NCI-H2081 (cell line): ENCODE measurements at places on chromosomes 5 and 9.

DNA sequence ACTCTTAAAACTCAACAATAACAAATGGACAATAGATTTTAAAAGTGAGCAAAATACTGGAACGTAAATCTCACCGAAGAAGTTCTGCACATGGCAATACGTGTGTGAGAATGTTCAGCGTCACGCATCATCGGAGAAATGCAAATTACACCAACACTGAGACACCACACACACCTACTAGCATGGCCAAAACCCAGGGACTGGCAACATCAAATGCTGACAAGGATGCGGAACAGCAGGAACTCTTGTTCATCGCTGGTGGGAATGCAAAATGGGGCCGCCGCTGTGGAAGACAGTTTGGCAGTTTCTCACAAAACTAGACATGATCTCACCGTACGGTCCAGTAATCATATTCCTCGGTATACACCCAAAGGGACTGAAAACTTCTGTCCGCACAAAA is 21.6 kb upstream of the CLPTM1L start:
- no peak for DNase-seq

DNA sequence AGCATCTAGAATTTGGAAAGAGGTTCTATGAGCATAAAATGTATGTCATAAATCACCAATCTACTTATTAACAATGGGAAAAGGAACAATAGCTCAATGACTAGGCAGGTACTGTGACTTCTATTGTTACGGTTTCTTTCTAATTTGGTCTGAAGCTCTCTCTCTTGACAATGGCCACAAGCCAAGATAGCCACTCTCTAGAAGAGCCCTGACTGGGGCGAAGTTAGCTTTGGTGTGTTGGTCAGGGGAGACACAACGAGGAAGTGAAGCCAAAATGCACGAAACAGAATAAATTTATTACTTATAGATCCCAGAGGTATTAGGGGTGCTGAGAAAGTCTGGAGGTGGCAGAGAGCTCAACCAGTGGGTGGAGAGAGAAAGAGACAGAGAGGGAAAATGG is 9.4 kb upstream of the RAD23B start:
- no peak for DNase-seq

DNA sequence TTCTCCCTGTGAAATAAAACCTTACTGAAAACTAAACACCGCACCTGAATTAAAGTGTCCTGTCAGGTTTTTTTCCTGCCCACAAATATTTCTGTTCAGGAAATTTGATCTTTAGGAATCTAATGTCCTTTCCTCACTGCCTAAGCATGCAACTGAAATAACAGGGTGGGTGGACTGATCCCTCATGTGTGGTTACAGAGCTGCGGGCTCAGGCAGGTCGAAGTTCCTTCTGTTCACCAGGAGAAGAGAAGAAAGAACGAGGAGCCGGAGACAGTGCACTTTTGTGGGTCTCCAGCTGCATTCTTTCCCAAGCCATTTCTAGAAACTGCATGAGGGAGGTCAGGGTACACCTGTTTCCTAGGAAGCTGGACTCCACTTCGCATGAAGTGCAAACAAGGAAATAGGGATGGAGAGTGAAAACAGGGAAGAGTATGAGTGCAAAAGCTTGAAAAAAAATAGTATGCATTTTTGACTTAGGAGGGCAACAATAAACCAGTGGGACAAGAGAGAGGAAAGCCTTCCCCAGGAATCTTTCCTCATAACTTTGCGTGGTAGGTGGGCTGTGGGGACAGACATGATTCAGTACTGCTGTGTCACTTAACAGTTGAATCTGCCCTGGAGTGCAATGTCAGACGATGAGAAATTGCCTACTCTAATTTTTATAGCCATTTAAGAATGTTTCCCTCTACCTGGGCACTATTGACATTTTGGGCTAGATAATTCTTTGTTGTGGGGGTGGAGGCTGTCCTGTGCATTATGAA is 60.3 kb downstream of the GCNT1 start:
- no peak for DNase-seq

DNA sequence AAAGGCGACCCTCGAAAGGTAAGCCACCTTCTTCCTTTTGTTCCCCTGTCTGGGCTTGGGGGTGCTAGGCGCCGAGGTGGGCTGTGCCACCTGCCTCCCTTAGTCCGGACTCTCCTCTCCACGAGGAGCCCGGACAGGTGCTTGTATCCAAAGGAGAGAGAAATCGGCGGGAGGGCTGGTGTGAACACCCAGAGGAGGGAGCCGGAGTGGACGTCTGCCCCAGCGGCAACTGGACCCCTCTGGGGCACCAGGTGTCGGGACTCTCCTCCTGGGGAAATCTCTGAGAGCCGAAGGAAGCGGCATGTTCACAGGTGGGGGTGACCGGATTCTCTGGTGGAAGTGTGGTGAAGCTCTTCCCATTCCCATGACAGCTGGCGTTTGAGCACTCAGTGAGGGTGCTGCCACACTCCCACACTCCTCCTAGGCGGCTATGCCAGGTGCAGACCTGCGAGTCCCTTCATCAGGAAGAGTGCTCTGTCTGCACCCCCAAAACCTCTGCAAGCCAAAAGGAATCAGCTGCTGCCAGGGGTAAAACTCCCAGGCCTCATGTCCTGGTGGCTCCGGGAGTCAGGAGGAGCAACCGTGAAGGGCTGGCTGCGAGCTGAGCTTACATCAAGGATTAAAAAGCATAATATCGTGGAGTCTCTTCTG is 921 bp downstream of the KCNIP1 start:
- no peak for DNase-seq

GRCh38 chr5:59367791-59368394 is 525.6 kb downstream of the PDE4D start:
- DNase-seq = peak; percentile 8

DNA sequence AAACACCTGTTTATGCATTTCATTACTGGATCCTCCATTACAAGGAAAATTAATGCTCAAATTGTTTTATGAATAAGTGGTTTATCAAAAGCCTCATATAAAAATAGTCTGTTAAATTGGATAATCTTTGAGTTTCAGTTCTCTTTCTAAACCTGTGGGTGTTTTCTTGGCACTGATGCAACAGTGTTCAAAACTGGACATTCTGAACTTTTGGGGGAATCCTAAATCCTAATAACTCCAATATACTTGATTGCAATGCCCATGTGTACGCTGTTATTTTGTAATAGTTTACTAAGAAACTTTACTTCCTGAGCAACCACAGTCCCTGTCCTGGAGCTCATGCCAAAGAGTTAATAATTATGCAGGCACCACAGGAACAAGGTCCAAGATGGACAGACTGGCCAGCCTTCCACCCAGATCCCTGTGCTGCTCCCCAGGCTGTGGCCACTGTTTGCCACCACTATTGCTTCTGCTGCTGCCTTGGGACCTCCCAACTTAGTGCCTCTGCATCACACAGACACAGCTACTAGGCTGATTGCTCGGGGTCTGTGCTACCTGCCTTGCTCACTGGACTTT is 14.0 kb downstream of the IRGM start:
- DNase-seq = no peak

DNA sequence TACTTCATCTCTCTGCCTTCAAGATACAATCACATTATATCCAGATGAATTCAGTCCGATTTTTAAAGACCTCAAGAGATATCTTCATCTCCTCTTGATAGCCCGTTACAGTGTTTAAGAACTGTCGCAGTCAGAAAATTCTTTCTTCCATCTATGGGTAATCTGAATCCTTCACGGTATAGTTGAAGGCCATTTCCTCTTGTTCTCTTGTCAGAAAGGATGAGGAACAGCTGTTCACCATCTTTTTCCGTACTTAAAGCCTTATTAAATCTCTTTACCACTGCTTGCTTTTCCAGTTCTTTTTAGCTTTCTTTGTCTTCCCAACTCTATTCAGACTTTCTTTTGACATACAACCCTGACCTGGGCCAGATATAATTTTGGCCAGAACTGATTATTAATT is 121.8 kb downstream of the XRCC4 start:
- DNase-seq = no peak

- no peak for DNase-seq
These were observed 62.0 kb upstream of the RANBP3L start for GRCh38 chr5:36363744-36364143.

- DNase-seq = no peak
These were observed 25.0 kb upstream of the STARD4 start for GRCh38 chr5:111537141-111538024.
